ENCODE measurements at places on chromosomes 13 and 19. TPM values are rescaled to one million over a fixed set of nuclear protein-coding genes. Genes with fewer than 3 reads are reported as not detected.

DNA sequence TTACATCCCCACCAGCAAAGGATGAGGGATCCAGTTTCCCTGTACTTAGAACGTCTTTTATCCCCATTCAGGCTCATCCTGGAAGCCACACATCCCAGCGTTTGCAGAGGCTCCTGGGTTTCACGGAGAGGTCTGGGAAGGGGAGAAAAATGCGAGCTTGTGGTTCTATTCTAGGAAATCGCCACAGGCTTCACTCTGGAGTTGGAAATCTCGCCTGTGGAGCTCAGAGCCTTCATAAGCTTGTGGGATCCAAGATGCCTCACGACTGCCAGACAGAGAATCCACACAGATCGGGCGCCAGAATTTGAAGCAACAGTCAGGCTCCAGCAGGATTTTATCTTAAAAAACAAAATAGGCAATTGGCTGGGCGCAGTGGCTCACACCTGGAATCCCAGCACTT, 157.9 kb downstream of the PTPRS start:
- H3K27me3 ChIP-seq = no peaks in the 10 kb centered on the region
- H3K36me3 ChIP-seq = no peaks in the 10 kb centered on the region
- no peaks in the 10 kb centered on the region for H3K4me1 ChIP-seq
- no peak overlapping the region for H3K27ac ChIP-seq

DNA sequence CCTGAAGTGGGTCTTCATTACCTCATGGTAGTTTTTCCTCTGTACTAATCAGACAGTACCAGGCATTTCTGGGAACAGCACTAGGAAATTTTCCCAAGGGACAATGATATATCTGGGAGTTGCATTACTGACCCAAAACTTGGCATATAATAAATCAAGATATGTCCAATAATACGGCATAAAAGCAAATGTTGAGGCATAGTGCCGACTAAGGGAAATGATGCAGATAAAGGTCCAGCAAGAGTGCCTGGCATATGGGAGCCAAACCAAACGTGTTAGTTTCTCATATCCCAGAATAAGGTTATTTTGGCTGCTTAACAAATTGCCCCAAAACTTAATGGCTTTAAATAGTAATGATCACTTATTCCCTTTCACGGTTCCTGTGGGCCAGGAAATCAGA, 12.1 kb upstream of the TDRD3 start:
- H3K4me3 ChIP-seq = no peak overlapping the region
- no peaks in the 10 kb centered on the region for H3K36me3 ChIP-seq
- H3K27ac ChIP-seq = no peak overlapping the region
- no peaks in the 10 kb centered on the region for H3K4me1 ChIP-seq
- DNase-seq = no peak
- H3K27me3 ChIP-seq = no peaks in the 10 kb centered on the region

DNA sequence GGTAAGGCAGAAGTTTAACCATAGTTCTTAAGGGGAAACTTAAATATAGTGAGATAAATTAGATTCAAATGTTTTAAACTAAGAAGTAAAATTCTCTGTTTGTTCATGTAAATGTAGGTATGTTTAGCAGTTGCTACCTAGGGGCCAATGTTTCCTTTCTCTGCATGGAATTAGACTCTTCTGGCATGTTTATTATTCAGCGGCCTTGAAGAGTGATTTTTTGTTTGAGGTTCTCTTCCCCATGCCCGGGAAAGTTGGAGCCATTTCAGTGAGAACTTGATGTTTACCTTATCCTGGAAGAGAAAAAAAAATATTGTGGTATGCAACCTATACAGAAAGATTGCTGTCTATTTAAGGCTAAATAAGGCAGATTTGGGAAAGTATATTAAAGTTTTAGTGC, 492.9 kb downstream of the KLF5 start:
- no peak for DNase-seq
- H3K36me3 ChIP-seq = no peaks in the 10 kb centered on the region
- no peaks in the 10 kb centered on the region for H3K27me3 ChIP-seq

DNA sequence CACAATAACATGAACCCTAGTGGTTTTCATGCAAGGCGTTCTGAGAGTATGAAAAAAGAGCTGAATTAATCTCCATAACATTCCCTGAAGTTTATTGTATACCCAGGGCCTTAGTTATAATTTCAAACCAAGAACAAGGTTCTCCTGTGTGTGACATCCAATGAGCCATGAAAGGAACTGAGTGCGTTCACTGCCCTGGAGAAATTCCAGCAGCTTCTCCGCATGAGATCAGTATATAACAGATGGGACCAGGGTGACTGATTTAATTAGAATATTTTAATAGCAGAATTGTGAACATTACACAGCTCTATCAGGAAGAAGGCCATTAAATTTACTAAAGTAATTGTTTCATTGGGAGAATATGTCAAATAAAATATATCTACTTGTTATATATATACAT, 1190.5 kb upstream of the SLC10A2 start:
- H3K4me1 ChIP-seq = no peaks in the 10 kb centered on the region
- no peaks in the 10 kb centered on the region for H3K36me3 ChIP-seq
- DNase-seq = no peak

GRCh38 chr13:48749699-48750473, 96.2 kb downstream of the CYSLTR2 start:
- H3K4me1 ChIP-seq = no peaks in the 10 kb centered on the region
- peak; percentile 76 for DNase-seq
- no peaks in the 10 kb centered on the region for H3K27me3 ChIP-seq
- no peak overlapping the region for H3K27ac ChIP-seq

DNA sequence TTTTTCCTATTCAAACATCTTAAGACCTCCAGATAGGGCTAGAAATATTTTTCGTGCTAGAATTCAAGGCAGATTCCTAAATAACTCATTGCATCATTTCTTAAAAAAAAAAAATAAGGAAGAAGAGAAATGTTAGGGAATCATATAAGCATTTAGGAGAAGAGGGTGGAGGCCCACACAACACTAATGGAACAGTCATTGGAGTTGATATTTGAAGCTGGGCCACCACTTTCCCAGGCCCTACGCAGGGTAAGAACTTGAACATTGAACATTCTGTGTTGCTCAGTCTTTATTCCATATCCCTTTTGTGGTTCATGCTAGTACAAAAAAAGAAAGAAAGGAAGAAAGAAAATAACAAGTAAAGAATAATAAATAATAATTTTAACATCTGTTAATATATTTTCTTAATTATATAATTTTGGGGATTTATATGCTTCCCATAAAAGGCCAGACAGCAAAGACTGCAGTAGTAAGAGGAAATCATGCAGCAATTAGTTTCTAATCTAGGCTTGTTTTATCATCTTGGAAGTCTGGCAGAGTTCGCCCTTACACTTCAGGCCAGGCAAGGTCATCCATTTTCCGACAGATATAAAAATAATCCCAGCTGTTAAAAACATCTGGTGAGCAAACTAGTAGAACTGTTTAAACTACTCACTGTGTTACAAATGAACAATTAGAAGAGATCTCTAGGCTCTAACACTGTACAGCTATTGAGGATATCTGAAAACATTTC, 127.7 kb downstream of the FRY start:
- H3K27ac ChIP-seq = no peak overlapping the region
- H3K27me3 ChIP-seq = no peaks in the 10 kb centered on the region
- DNase-seq = no peak
- H3K4me1 ChIP-seq = no peaks in the 10 kb centered on the region
- no peak overlapping the region for H3K4me3 ChIP-seq

CLPTM1 gene
- 84.8 TPM for total RNA-seq

ZNF525 gene
- 63.4 TPM for total RNA-seq

OR7D2 gene
- total RNA-seq = not detected

LIM2 gene
- total RNA-seq = not detected

GRCh38 chr19:16342002-16342715, 17.5 kb downstream of the KLF2 start:
- DNase-seq = no peak
- no peaks in the 10 kb centered on the region for H3K36me3 ChIP-seq
- no peak overlapping the region for H3K4me3 ChIP-seq
- peaks cover 3% of the 10 kb centered on the region for H3K4me1 ChIP-seq

URAD gene
- total RNA-seq = not detected

- no peaks in the 10 kb centered on the region for H3K27me3 ChIP-seq
- no peaks in the 10 kb centered on the region for H3K36me3 ChIP-seq
- peaks cover 3% of the 10 kb centered on the region for H3K4me1 ChIP-seq
- H3K4me3 ChIP-seq = no peak overlapping the region
- no peak overlapping the region for H3K27ac ChIP-seq
These were observed 523.2 kb downstream of the KLF12 start for GRCh38 chr13:73610799-73611592.

LDLR gene
- total RNA-seq = 119 TPM

ZNF763 gene
- 1.7 TPM for total RNA-seq

- DNase-seq = no peak
- H3K4me1 ChIP-seq = no peaks in the 10 kb centered on the region
- H3K36me3 ChIP-seq = no peaks in the 10 kb centered on the region
- H3K27me3 ChIP-seq = no peaks in the 10 kb centered on the region
- no peak overlapping the region for H3K4me3 ChIP-seq
- H3K27ac ChIP-seq = no peak overlapping the region
These were observed 68.2 kb downstream of the CDADC1 start for GRCh38 chr13:49315756-49316482.

DNA sequence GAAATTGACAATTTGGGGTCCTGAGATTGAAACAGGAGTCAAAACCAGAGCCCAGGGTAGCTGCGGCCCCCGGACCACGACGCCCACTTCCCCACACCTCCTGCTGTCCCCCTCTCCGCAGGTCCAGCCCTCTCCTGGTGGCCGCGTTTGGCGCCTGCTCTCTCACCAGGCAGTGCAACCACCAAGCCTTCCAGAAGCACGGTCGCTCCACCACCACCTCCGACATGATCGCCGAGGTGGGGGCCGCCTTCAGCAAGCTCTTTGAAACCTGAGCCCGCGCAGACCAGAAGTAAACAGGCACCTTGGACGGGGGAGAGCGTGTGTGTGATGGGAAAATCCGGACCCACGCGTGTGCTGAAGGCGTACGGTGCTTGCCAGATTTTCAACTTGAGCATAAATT, 22.9 kb downstream of the NAXD start:
- H3K4me3 ChIP-seq = no peak overlapping the region
- no peak overlapping the region for H3K27ac ChIP-seq
- no peaks in the 10 kb centered on the region for H3K4me1 ChIP-seq

- peaks cover 3% of the 10 kb centered on the region for H3K4me1 ChIP-seq
- H3K27me3 ChIP-seq = no peaks in the 10 kb centered on the region
- DNase-seq = no peak
- H3K4me3 ChIP-seq = no peak overlapping the region
- H3K36me3 ChIP-seq = peaks cover 5% of the 10 kb centered on the region
- H3K27ac ChIP-seq = no peak overlapping the region
These were observed 53.7 kb downstream of the DNAJC15 start for GRCh38 chr13:43077046-43077445.

DNA sequence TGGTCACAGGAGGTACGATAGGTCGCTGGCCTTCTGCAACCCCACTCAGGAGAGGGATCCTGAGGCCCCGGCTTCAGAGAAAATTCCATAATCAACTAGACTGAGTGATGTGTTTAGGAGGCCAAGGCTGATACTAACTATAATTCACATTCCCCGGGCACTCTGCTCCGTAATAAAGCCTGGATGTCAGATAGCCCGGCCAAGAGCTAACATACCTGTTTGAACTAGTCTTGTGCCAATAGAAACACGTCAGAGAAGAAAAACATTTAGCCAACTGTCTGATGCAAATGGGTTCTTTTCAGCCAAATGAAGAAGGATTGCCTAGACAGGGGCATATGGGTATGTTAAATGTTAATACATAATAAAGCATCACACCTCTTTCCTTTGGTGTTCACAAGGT, 204.2 kb downstream of the TSHZ3 start:
- H3K36me3 ChIP-seq = no peaks in the 10 kb centered on the region
- no peaks in the 10 kb centered on the region for H3K27me3 ChIP-seq
- H3K27ac ChIP-seq = no peak overlapping the region
- H3K4me3 ChIP-seq = no peak overlapping the region

DNA sequence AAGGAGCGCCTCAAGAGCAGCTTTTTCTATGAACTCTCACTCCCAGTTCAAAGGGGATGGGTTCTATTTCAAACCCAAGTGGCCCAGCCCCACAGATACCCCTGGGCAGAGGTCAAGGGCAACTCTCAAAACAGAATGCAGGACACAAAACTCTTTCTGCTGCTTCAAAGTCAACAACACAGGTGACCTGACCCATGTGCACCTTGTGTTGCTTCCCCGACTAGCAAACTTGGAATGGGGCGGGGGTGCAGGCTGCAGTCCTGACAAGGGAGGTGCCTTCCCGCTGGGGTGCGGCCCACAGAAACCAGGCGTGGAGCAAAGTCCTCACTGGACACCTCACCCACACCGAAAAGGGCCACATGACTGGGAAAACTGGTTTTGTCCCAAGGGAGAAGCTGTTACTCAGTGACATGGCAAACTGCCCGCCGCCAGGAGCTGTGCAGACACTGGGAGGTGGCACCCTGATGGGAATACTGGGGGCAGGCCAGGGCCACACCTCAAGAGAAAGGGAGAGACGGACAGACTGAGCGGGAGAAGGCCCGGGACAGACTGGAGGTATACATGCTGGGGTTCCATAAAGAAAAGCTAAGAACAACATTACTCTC, 17.4 kb downstream of the ZC3H4 start:
- H3K4me1 ChIP-seq = peaks cover 2% of the 10 kb centered on the region
- no peak overlapping the region for H3K4me3 ChIP-seq
- peaks cover 16% of the 10 kb centered on the region for H3K36me3 ChIP-seq
- H3K27me3 ChIP-seq = no peaks in the 10 kb centered on the region
- no peak overlapping the region for H3K27ac ChIP-seq

- H3K27me3 ChIP-seq = no peaks in the 10 kb centered on the region
- no peak overlapping the region for H3K4me3 ChIP-seq
- DNase-seq = no peak
- H3K27ac ChIP-seq = no peak overlapping the region
These were observed 47.5 kb downstream of the WASF3 start for GRCh38 chr13:26604784-26605545.

C19orf85 gene
- total RNA-seq = 3.6 TPM

THSD8 gene
- 41.3 TPM for total RNA-seq

Measured in H1 (cell line).